IMR-90 (cell line): ENCODE measurements at places on chromosomes 16 and 17.

DNA sequence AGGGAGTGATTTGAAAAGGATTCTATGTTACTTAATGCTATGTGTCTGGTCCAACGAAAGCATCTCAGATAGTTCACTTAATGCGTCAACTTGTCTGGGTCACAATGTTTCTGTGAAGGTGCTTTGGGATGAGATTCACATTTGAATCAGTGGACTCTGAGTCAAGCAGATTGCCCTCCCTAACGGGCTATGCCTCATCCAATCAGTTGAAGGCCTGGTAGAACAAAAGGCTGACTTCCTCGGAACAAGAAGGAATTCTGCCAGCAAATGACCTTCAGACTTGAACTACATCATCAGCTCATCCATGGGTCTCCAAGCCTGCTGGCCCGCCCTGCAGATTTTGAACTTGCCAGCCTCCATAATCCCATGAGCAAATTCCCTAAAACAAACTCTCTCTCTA lies 15.2 kb downstream of the EMP2 start:
- no peaks in the 10 kb centered on the region for H3K27me3 ChIP-seq
- no peak overlapping the region for H3K4me3 ChIP-seq
- peak; percentile 18 for DNase-seq
- no peak overlapping the region for H3K27ac ChIP-seq

DNA sequence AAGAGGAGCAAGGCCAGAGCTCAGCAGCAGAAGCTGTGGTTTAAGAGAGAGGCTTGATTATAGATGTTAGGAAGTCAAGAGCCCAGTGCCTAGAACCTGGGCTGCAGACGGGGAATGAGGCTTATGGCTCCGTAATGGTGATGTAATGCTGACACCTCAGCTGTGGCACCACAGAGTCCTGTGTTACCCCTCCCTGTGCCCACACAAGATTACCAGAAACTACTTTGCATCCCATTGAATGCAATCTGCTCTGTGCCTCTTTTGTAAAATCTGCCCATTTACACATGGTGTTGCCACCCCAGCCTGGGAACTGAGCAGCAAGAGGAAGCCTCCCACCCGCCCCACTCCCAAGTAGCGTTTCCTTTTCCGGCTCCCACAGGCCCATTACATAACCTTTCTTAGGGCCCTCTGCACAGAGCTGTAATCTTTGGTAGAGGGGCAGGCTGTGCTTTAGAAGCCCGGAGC lies 57.0 kb downstream of the PITPNC1 start:
- DNase-seq, result no peak
- no peak overlapping the region for H3K4me3 ChIP-seq
- no peaks in the 10 kb centered on the region for H3K36me3 ChIP-seq
- no peak overlapping the region for H3K27ac ChIP-seq

- H3K27me3 ChIP-seq, result no peaks in the 10 kb centered on the region
- no peak for DNase-seq
- no peaks in the 10 kb centered on the region for H3K36me3 ChIP-seq
- no peaks in the 10 kb centered on the region for H3K4me1 ChIP-seq
- H3K27ac ChIP-seq, result no peak overlapping the region
These were observed 179.6 kb downstream of the WSCD1 start for GRCh38 chr17:6249732-6250131.

- peak; percentile 69 for DNase-seq
- no peak overlapping the region for H3K4me3 ChIP-seq
- H3K4me1 ChIP-seq, result peaks cover 8% of the 10 kb centered on the region; the same call in 1 of the 2 replicates
- H3K27me3 ChIP-seq, result no peaks in the 10 kb centered on the region
- H3K27ac ChIP-seq, result no peak overlapping the region
- H3K36me3 ChIP-seq, result no peaks in the 10 kb centered on the region
These were observed 2.1 kb downstream of the KRT33B start for GRCh38 chr17:41367426-41368075.

- H3K4me1 ChIP-seq, result no peaks in the 10 kb centered on the region
- no peak for DNase-seq
- H3K36me3 ChIP-seq, result no peaks in the 10 kb centered on the region
- no peak overlapping the region for H3K27ac ChIP-seq
- H3K27me3 ChIP-seq, result no peaks in the 10 kb centered on the region
These were observed 87.3 kb upstream of the NACA2 start for GRCh38 chr17:61678339-61678738.
